ENCODE measurements at places on chromosomes 3 and 15. TPM values are rescaled to one million over a fixed set of nuclear protein-coding genes. Genes with fewer than 3 reads are reported as not detected.

Gene AADAC
- total RNA-seq, result not detected

Gene SPATA12
- total RNA-seq, result not detected

Gene RTP1
- not detected for total RNA-seq

Gene NOX5
- total RNA-seq, result not detected

Gene CCDC80
- 0.05 TPM for total RNA-seq

Gene LRRC31
- not detected for total RNA-seq

Gene LIPC
- total RNA-seq, result 4.6 TPM

Gene LSM3
- 9.4 TPM for total RNA-seq

Gene FBXL22
- 3.3 TPM for total RNA-seq

Gene CACNA1D
- not detected for total RNA-seq

Gene MLH1
- 34.4 TPM for total RNA-seq

Gene HIGD2B
- total RNA-seq, result not detected

Gene HIGD1A
- 23.8 TPM for total RNA-seq

Gene RAB27A
- total RNA-seq, result 20.5 TPM

Gene KLHDC8B
- 1.4 TPM for total RNA-seq

Gene GOLGA6B
- 0.70 TPM for total RNA-seq

Gene NANOGP8
- total RNA-seq, result not detected

Gene C3orf49
- total RNA-seq, result not detected

Gene DZIP1L
- total RNA-seq, result not detected

Gene RTP3
- total RNA-seq, result not detected

Gene TRPM1
- total RNA-seq, result not detected

Gene LRTM1
- total RNA-seq, result not detected

Gene SLC25A26
- total RNA-seq, result 17.5 TPM

Gene ACP3
- not detected for total RNA-seq

Gene GOLGA6L7
- total RNA-seq, result not detected

Gene PRR20G
- total RNA-seq, result not detected

Gene MUC4
- total RNA-seq, result not detected

Gene ROBO2
- not detected for total RNA-seq

Gene NPAP1
- total RNA-seq, result not detected

Gene GNL3
- total RNA-seq, result 116 TPM

Gene CLSTN2
- not detected for total RNA-seq

Gene TRIM69
- 23.1 TPM for total RNA-seq

Gene CTXN2
- total RNA-seq, result not detected

Gene GPX1
- 201 TPM for total RNA-seq

Gene ACTC1
- total RNA-seq, result not detected

Gene CMTM8
- 9.4 TPM for total RNA-seq

Gene ARGFX
- total RNA-seq, result not detected

Measured in naive thymus-derived CD4-positive, alpha-beta T cell (primary cell).